ENCODE measurements at places on chromosomes 3 and 15.

- DNase-seq: no peak
- no peak overlapping the region for H3K27ac ChIP-seq
- H3K4me1 ChIP-seq: no peaks in the 10 kb centered on the region
- no peaks in the 10 kb centered on the region for H3K27me3 ChIP-seq
Observed at GRCh38 chr3:152204218-152204617, 64.5 kb upstream of the MBNL1 start.

- no peak for DNase-seq
- no peaks in the 10 kb centered on the region for H3K4me1 ChIP-seq
- no peaks in the 10 kb centered on the region for H3K36me3 ChIP-seq
- H3K4me3 ChIP-seq: no peak overlapping the region
- no peak overlapping the region for H3K27ac ChIP-seq
Observed at GRCh38 chr3:152927131-152927530, 92.2 kb downstream of the P2RY1 start.

DNA sequence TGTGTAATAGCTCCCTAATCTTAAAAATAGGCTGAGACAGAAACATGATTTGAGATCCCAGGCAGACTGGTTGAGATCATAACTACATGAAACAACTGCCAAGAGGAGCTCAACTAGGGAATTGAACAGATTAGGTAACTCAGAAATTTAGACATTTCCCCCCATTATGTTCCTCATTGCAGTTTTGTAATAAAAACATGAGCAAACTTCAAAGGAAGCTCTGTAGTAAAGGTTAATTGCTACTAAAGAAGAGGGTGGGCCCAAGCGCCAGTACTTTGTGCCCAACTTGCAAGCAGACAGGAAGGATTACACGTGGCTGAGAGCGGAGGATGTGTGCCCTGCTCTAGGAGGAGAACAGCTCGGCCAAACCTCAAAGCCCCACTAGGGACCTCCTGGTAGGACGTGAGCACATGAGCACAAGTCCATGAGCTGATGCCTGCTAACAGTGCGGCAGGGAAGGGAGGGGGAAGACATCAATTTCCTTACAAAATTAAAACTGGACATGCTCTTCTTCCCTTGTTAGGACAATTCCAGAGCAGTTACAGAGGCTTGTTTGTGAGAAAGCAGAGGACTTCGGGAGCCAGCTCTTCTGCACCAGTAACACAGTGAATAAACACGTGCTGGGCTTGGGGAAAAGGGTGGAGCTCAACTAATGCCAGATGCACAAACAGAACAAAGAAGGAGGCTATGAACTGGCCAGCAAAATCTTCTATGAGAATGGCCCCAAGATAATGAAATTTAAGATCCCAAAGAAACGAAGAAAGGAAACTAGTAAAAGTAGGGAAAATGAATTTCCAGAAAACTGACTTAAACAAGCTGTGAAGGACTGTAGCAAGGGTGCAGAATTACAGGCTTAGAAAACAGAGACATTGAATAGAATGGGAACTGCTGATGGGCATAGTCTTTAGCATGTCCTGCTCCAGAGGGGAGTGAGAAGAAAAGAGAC lies 275.5 kb downstream of the MECOM start:
- H3K4me3 ChIP-seq: no peak overlapping the region
- DNase-seq: no peak
- H3K27ac ChIP-seq: no peak overlapping the region
- H3K4me1 ChIP-seq: peaks cover 4% of the 10 kb centered on the region
- H3K36me3 ChIP-seq: no peaks in the 10 kb centered on the region

- peaks cover 6% of the 10 kb centered on the region for H3K27me3 ChIP-seq
- peaks cover 10% of the 10 kb centered on the region for H3K4me1 ChIP-seq
- H3K4me3 ChIP-seq: no peak overlapping the region
Observed at GRCh38 chr15:64536244-64536836, 76.0 kb downstream of the ZNF609 start.

- no peaks in the 10 kb centered on the region for H3K36me3 ChIP-seq
- H3K27ac ChIP-seq: no peak overlapping the region
- peak; percentile 41 for DNase-seq
- H3K4me1 ChIP-seq: no peaks in the 10 kb centered on the region
- peak overlapping the region; percentile 82 for H3K4me3 ChIP-seq
Observed at GRCh38 chr3:32237670-32238452, 619 bp upstream of the CMTM8 start.

GRCh38 chr3:21393683-21394311 lies 357.2 kb downstream of the ZNF385D start:
- no peaks in the 10 kb centered on the region for H3K4me1 ChIP-seq
- H3K27me3 ChIP-seq: no peaks in the 10 kb centered on the region
- H3K27ac ChIP-seq: no peak overlapping the region
- no peaks in the 10 kb centered on the region for H3K36me3 ChIP-seq
- no peak for DNase-seq

- H3K4me3 ChIP-seq: no peak overlapping the region
- H3K36me3 ChIP-seq: no peaks in the 10 kb centered on the region
- H3K27ac ChIP-seq: no peak overlapping the region
- H3K4me1 ChIP-seq: no peaks in the 10 kb centered on the region
- H3K27me3 ChIP-seq: no peaks in the 10 kb centered on the region
Observed at GRCh38 chr3:67431887-67432286, 222.5 kb downstream of the SUCLG2 start.

GRCh38 chr3:150583028-150583427 lies 20.1 kb upstream of the SELENOT start:
- no peak overlapping the region for H3K27ac ChIP-seq
- no peak for DNase-seq
- no peak overlapping the region for H3K4me3 ChIP-seq
- no peaks in the 10 kb centered on the region for H3K36me3 ChIP-seq
- H3K4me1 ChIP-seq: no peaks in the 10 kb centered on the region

DNA sequence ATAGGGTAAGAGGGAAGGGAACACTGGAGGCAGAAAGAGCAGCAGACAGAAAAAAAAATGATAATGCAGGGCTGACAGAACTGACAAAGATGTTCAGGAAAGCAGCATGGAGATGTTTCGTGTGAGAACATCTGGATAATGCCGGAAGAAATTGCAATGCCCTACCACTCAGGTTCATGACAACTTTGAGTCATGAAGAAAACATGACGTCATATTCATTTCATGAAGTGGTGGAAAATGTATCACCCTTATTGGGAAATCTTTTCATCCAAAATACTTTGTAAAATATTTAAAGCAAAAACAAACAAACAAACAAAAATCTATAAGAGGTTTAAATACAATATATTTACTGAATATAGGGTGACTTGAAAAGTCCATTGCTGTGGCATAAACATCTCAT lies 305.4 kb upstream of the IGF1R start:
- H3K27me3 ChIP-seq: no peaks in the 10 kb centered on the region
- no peak overlapping the region for H3K4me3 ChIP-seq
- H3K27ac ChIP-seq: no peak overlapping the region
- H3K4me1 ChIP-seq: no peaks in the 10 kb centered on the region
- no peak for DNase-seq

GRCh38 chr3:18354701-18355100 lies 70.4 kb downstream of the SATB1 start:
- no peaks in the 10 kb centered on the region for H3K27me3 ChIP-seq
- no peak for DNase-seq
- peak overlapping the region; percentile 40 for H3K27ac ChIP-seq
- H3K4me3 ChIP-seq: no peak overlapping the region

DNA sequence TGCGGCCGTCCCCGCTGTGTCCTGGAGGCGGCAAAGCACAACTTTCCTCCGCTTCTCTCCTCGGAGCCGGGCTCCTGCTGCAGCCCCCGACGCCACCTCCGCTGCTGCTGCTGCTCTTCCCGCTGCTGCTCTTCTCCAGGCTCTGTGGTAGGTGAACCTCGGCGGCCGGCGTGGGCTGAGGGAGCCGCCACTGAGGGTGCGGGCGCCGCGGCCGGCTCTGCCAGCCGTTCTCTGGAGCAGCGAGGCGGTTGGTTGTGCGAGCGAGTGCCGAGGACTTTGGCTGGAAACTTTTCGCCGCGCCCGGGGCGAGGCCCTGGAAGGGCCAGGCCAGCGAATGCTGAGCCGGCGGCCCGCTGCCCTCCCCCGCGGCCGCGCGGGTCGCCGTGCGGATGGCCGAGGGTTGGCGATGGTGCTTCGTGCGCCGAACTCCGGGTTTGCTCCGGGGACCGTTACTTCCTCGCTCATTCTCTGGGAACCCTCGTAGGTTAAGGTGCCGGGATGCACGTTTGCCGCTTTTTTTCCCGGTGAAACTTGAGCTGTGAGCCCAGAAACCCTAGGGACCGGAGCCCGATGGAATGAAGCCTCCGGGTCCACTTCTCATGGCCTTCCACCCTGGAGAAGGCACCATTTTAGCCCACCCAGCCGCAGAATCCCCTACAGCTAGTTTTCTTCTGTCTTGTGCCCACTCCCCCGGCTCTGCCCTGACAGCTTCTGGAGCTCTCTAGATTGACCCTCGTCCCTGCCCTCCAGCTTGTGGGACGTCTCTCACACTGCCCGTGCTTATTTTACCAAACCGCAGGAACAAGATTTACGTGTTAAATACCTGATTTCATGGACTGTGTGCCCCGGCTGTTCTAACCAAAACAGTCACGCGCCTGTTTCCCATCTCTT lies 660 bp downstream of the NECTIN3 start:
- DNase-seq: peak; percentile 27
- H3K4me3 ChIP-seq: peak overlapping the region; percentile 100
- peaks cover 18% of the 10 kb centered on the region for H3K4me1 ChIP-seq
- peaks cover 11% of the 10 kb centered on the region for H3K27me3 ChIP-seq

- H3K27me3 ChIP-seq: peaks cover 11% of the 10 kb centered on the region
- H3K4me1 ChIP-seq: peaks cover 18% of the 10 kb centered on the region
- H3K4me3 ChIP-seq: peak overlapping the region; percentile 86
- no peaks in the 10 kb centered on the region for H3K36me3 ChIP-seq
- peak overlapping the region; percentile 95 for H3K27ac ChIP-seq
Observed at GRCh38 chr3:170222647-170223541, 670 bp downstream of the PRKCI start.

- H3K36me3 ChIP-seq: no peaks in the 10 kb centered on the region
- peak overlapping the region; percentile 55 for H3K4me3 ChIP-seq
- no peaks in the 10 kb centered on the region for H3K27me3 ChIP-seq
- H3K27ac ChIP-seq: peak overlapping the region; percentile 72
- peaks cover 41% of the 10 kb centered on the region for H3K4me1 ChIP-seq
Observed at GRCh38 chr3:79005084-79005483, 762.7 kb downstream of the ROBO1 start.

DNA sequence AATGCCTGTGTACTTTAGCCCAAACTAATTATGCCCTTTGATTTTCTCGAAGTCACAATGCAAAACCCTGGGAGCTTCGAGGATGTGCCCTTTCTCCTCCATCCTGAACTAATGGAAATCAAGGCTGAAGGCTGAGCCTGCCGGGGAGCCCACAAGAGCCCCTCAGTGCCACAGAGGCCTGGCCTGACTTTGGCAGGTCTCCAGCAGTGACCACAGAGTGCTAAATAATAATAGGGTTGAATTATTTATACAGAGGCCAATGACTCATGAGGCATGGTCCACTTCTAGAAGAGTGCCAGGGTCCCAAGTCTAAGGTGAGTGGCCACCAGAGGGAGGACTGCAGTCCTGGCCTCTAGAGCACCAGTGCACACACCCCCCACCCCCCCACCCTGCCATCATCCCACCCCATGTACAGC lies 19.1 kb upstream of the GLCE start:
- no peak overlapping the region for H3K27ac ChIP-seq
- H3K4me1 ChIP-seq: peaks cover 12% of the 10 kb centered on the region
- peaks cover 3% of the 10 kb centered on the region for H3K27me3 ChIP-seq
- H3K36me3 ChIP-seq: no peaks in the 10 kb centered on the region

DNA sequence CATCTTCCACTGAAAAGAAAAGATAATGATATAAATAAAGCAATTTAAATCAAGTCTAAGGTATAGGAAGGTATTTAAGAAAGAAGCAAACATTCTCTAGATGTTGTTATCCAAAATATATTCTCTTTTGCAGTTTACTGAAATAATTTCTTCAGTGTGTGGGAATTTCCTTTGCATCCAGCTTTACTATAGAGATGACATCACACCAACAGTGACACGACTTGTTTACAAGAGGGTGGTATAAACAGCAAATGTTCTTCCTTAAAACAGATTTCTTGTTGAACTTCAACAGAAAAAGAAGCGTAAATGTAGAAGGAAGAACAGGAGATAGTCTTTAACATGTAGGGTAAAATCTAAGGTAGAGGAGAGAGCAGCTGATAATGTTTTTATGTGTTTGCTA lies 202.5 kb downstream of the ROBO2 start:
- peaks cover 7% of the 10 kb centered on the region for H3K27me3 ChIP-seq
- H3K27ac ChIP-seq: no peak overlapping the region
- H3K36me3 ChIP-seq: peaks cover 3% of the 10 kb centered on the region
- H3K4me3 ChIP-seq: no peak overlapping the region
- DNase-seq: no peak

GRCh38 chr3:77816366-77816765 lies 776.5 kb downstream of the ROBO2 start:
- no peak overlapping the region for H3K27ac ChIP-seq
- no peak overlapping the region for H3K4me3 ChIP-seq
- no peak for DNase-seq
- no peaks in the 10 kb centered on the region for H3K4me1 ChIP-seq

DNA sequence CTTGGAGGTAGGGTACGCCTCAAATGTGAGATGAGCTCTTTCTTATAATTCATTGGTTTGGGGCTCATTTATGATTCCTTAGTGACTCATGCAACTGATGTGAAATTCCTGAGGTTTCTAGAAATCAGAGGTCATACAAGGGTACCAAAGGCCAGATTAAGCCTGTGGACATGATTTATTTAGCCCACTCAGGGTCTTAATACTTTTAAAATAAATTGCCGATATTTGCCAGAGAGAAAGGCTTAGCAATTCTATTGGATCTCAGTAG lies 289.0 kb downstream of the NEK10 start:
- H3K4me1 ChIP-seq: peaks cover 2% of the 10 kb centered on the region
- no peaks in the 10 kb centered on the region for H3K27me3 ChIP-seq
- no peak overlapping the region for H3K27ac ChIP-seq
- H3K4me3 ChIP-seq: no peak overlapping the region

GRCh38 chr3:9785602-9786001 lies 6.7 kb downstream of the TADA3 start:
- H3K4me3 ChIP-seq: no peak overlapping the region
- H3K27me3 ChIP-seq: no peaks in the 10 kb centered on the region
- no peak for DNase-seq
- H3K4me1 ChIP-seq: peaks cover 2% of the 10 kb centered on the region

DNA sequence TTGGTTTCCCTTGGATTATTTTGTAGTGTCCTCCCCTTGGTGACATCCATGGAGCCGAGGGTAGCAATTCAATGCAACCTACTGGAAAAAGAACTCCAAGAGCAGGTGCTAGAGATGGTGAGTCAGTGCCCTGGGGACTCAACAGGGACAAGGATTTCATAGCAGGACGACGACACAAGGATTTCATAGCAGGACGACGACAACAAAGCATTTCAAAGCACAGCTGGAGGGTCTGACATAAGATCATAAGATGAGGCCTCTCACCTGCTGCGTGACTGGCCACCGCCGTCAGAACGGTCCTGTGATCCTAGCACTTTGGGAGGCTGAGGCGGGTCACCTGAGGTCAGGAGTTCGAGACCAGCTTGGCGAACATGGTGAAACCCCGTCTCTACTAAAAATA lies 22.5 kb downstream of the NRROS start:
- no peak overlapping the region for H3K4me3 ChIP-seq
- H3K27me3 ChIP-seq: peaks cover 7% of the 10 kb centered on the region
- DNase-seq: no peak
- peaks cover 15% of the 10 kb centered on the region for H3K4me1 ChIP-seq
- no peaks in the 10 kb centered on the region for H3K36me3 ChIP-seq

- H3K27me3 ChIP-seq: no peaks in the 10 kb centered on the region
- no peak for DNase-seq
- H3K4me3 ChIP-seq: no peak overlapping the region
- no peak overlapping the region for H3K27ac ChIP-seq
- H3K4me1 ChIP-seq: no peaks in the 10 kb centered on the region
Observed at GRCh38 chr3:94928921-94929320, 866.1 kb downstream of the NSUN3 start.

Data from glutamatergic neuron (in vitro differentiated cells).